Stimulated activated CD4-positive, alpha-beta T cell treated with anti-CD3 and anti-CD28 coated beads, Interleukin-15, amount 100 ng/mL, for 24 hours (primary cell): ENCODE measurements at places on chromosomes 12 and 14.
A peak's percentile ranks its signal among the peaks of the same experiment; 100 is the strongest.

- no peak for DNase-seq
Measured at GRCh38 chr14:74924061-74924460, 1.0 kb upstream of the RPS6KL1 start.

DNA sequence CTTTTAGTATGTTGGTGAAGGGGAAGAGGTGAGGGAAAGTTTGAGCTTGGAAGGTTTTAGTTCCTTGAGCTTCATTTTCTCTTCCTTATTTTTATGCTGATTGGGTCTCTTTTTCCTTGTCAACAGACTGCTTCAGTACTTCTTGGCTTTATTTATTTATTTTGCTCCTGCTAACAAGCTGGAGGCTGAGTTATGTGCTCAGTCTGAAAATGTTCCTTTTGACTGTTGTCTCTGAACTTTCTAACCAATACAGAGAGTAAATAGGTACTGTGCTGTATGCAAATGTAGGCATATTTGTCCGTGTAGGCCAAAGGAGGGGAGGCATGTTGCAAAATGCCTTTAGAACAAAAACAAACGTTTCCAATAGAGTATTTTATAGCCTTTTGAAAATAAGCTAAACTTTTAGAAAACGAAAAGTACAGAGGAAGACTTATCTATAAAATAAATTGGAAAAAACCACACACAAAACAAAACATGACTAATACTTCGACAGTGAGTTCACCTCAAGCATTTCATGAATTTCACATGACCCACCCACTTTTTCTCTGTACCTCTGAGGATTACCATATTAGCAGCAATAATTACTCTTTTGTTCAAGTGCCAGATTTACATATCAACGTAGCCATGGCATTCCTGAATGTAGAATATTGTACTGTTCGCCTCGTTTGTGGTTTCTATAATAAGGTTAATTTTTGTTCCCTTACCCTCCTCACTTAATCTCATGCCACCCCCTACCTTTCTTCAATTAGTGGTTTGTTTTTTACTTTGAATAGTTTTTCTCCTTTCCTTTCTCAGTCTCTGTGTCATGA lies 4.7 kb upstream of the CREBL2 start:
- DNase-seq, result no peak

DNA sequence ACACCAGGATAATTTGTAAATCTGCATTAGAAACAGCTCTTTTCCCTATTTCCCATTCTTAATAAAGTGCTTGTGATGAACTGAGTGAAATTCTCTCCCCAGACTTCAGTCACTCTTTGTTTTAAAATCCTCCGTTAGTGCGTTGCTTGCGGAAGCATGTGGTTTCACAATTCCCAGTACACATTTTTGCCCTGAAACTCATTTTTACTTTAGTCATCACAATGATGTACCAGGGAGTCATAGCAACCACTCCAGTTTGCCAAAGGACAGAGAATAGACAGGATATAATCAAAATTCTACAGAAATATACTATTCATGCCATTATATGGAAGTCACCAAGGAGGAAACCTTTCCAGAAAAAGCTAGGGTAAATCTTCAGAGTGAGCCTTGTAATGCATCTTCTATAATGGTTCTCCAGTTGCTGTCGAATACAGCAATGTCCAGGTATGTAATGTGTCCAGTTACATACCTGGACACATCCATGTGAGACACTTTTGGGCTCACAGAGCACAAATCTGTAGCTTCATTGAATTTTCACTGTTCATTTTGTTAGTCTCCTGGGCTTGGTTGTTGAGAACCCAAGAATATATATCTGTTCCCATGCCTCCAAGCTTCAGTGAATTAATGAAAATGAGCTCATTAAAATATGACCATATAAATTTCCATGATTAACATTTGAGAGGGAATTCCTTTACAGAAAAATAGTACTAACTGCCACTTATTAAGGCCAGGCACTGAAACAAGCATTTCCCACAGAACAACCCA lies 57.8 kb downstream of the GPR135 start:
- no peak for DNase-seq

DNA sequence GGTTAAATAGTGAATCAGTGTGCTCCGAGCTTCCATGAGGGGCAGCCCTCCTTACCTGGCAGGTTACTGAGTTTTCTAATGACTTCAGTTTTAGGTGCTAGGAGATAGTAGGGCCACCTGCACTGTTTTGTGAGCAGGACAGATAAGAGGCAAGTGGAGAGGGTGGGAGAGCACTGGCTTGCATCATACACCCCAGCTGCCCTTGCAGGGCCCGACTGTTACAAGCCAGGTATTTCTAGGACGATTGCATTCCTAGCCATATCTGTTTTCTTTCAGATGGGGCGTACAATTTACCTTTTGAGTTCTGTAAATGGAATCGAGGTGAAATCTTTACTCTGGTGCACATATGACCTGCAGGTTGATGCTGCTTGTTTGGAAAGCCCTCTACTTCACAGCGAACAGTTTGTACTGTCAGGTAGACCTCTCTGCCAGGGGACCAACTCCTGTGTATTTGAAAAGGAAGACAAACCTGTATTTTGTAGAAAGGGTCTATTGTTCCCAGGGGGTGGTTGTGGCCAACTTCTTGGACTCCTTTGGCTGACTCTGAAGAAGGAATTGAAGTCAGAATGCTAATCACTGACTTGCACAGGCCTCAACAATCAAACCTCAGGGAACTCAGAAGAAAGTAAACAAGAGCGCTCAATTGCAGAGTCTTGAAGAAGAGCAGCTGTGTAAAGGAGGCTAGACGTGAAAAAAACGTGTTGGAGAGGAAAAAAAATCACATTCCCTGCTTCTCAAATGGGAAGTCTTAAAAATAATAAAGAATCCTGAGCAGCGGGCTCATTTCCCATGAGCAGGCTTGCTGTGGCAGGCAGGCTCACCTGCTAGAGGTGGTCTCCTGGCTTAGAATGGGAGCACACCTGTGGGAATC lies 57.3 kb downstream of the ETV6 start:
- no peak for DNase-seq

DNA sequence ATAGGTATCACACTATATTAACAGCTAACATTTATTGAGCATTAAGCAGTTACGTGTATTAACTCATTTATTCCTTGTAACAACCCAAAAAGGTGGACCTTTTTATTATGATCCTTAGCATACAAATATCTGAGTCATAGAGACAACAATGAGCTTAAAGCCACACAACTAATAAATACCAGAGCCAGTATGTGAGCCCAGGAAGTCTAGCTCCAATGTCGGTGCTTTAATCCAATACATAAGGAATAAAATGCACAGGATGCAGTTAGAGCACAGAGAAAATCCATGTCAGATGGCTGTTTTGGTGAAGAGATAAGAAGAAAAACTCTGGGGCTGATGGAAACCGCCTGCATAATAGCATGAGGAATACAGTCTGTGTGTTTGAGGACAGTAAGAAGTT lies 888.6 kb downstream of the TMTC2 start:
- no peak for DNase-seq

DNA sequence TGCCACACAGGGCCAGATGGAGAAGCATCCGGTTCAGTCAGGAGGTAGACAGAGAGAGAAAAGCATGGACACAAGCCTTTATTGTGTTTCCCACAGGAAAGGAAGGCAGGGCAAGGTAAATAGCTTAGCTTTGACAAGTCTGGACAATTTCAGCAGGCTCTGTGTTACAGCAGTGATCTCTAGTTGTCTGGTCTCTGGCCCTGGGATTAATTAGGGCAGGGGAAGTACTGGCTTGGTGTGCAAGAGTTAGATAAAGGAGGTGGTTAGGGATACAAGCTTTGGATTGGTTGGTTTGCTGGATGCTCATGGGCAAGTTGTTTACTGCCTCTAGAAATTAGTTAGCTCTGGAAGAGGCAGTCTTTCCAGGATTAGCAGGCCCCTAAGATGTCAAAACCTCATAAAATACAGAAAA lies 15.1 kb upstream of the NGDN start:
- no peak for DNase-seq

- DNase-seq, result no peak
Measured at GRCh38 chr12:24947541-24948419, 1.1 kb downstream of the BCAT1 start.

GRCh38 chr14:104102282-104102914 lies 16.9 kb downstream of the ASPG start:
- DNase-seq, result no peak

GRCh38 chr12:27207615-27208413 lies 36.3 kb upstream of the STK38L start:
- peak; percentile 58 for DNase-seq

DNA sequence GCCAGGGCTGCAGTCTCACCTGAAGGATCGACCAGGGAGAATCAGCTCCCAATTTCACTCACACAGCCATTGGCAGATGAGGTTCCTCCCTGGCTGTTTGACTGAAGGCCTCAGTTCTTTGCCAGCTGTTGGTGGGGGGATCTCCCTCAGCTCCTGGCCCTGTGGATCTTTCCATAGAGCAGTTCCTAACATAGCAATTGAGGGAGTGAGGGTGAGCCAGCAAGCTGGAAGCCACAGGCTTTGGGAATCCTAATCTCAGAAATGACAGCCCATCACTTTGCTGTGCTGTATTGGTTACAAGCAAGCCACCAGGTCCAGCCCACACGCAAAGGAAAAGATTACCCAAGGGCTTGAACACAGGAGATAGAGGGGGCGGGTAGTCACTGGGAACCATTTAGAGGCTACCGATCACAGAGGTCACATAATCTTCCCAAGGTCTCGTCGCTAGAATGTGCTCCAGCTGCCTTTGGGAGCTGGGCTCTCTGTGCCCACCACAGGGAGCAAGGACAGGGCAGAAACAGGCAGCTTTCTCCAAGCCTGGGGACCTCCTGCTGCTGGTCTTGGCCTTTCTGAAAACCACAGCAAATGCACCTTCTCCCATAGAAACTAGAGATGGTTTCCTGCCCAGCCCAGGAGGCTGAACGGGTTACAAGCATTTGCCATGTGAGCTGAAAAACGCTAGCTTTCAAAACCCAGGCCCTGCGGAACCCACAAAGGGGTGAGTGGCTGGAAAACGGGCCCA lies 4.6 kb upstream of the OTUB2 start:
- peak; percentile 55 for DNase-seq
